ENCODE measurements at places on chromosomes 12 and 14. TPM values are rescaled to one million over a fixed set of nuclear protein-coding genes. Genes with fewer than 3 reads are reported as not detected.

Gene TMEM19
- total RNA-seq: 44.6 TPM

Gene TAS2R42
- total RNA-seq: not detected

Gene ADAM21
- under 0.01 TPM for total RNA-seq

Gene TSPAN8
- total RNA-seq: not detected

Gene PTPRQ
- not detected for total RNA-seq

Gene CAPZA3
- total RNA-seq: not detected

Gene GALNT8
- 0.20 TPM for total RNA-seq

Gene MNAT1
- 26.8 TPM for total RNA-seq

Gene GRIP1
- not detected for total RNA-seq

Gene DAO
- total RNA-seq: not detected

Gene SIX4
- total RNA-seq: 0.20 TPM

Gene C12orf54
- total RNA-seq: not detected

Gene CD27
- not detected for total RNA-seq

Gene REM2
- under 0.01 TPM for total RNA-seq

Gene STAB2
- total RNA-seq: 5.7 TPM

Gene WSCD2
- not detected for total RNA-seq

Gene ACOT2
- 9.4 TPM for total RNA-seq

Gene RIMBP2
- not detected for total RNA-seq

Gene NGB
- not detected for total RNA-seq

Gene PLBD1
- 0.40 TPM for total RNA-seq

Gene HOXC6
- total RNA-seq: not detected

Gene PRKCH
- total RNA-seq: 221 TPM

Gene SYNE3
- total RNA-seq: 12.0 TPM

Gene SLC6A15
- 9.3 TPM for total RNA-seq

Gene LMO3
- total RNA-seq: under 0.01 TPM

Gene DYNC1H1
- total RNA-seq: 265 TPM

Gene ADAM20
- total RNA-seq: 0.22 TPM

Gene KCNMB4
- total RNA-seq: 0.22 TPM

Gene CCDC197
- total RNA-seq: not detected

Gene KRT79
- not detected for total RNA-seq

Gene FGF23
- not detected for total RNA-seq

Gene RAD51AP1
- total RNA-seq: 7.6 TPM

Gene ART4
- total RNA-seq: 121 TPM

Gene KRT5
- not detected for total RNA-seq

Gene TPPP2
- total RNA-seq: not detected

Gene FUT8
- total RNA-seq: 13.5 TPM

Gene RAPGEF3
- total RNA-seq: 11.8 TPM

Gene KCNH5
- total RNA-seq: not detected

Gene DEGS2
- total RNA-seq: 0.20 TPM

Gene TCL1A
- not detected for total RNA-seq

Gene SCN8A
- under 0.01 TPM for total RNA-seq

Gene PRB2
- total RNA-seq: not detected

Gene TPI1
- 967 TPM for total RNA-seq

Data from lung microvascular endothelial cell (primary cell).